NCI-H2081 treated with DMSO at 0.1 percent for 48 hours (cell line): ENCODE measurements at places on chromosomes 5 and 9.

GRCh38 chr5:152704286-152704685 lies 299.2 kb upstream of the NMUR2 start:
- DNase-seq: no peak

GRCh38 chr5:35488791-35489190 lies 128.9 kb upstream of the SPEF2 start:
- no peak for DNase-seq

DNA sequence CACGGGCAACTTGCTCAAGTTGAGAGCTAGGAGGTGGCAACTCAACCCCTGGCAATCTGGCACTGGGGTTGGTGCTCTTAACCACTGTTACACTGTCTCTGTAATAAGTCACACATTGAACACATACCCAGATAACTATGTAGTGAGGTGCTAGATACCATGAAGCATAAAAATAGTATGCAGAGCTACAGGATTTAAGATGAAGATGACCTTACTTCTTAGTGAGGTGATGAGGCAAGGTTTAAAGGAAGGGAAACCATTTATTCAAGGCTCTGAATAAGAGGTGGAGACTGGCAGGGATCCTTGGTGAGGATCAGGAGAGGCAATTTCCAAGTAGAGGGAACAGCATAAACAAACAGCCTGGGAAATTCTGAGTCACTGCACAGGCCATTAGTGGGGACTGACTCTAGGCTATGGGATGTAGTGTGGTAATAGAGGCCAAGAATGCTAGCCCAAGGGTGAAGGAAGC lies 67.6 kb upstream of the NR3C1 start:
- DNase-seq: no peak

DNA sequence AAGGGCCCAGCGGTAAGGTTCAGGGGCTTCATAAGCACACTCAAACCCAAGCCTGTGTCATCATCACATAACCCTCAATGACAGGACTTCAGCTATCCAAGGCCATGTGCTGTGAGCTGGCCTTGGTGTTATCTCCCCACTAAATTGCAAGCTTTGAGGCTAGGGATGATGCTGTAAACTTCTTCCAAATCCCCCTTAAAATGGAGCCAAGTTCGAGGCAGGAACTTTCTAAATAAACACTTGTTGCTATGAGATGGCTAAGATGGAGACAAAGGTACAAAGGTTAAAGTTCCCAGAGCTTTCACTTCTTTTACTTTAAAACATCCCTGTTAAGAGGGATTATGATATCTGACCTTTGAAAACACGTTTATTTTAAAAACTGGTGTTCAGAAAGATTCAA lies 123.6 kb downstream of the MYO10 start:
- no peak for DNase-seq

- no peak for DNase-seq
Measured at GRCh38 chr5:143569722-143570567, 166.5 kb upstream of the NR3C1 start.

- no peak for DNase-seq
Measured at GRCh38 chr9:130159915-130160670, 12.1 kb upstream of the NCS1 start.

- no peak for DNase-seq
Measured at GRCh38 chr5:56161927-56162326, 71.2 kb downstream of the ANKRD55 start.

- no peak for DNase-seq
Measured at GRCh38 chr5:42422656-42423280, 471 bp upstream of the GHR start.

DNA sequence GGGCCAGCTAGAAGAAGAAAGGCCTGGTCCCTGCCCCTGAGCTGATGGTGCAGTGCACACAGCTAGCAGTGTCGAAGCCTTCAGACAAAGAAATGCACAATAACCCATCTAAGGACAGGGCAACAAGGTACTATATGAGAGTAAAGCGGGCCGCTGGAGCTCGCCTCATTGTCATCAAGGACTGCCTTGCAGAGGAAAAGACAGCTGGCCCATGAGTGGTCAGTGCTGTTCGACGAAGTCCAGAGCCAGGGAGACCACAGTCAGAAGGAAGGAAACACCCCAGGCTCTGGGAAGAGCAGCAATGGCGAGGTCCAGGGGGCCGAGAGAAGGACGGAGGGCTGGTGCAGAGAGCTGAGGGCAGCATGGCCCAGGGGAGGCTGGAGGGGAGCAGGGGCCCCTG lies 17.3 kb downstream of the ATPSCKMT start:
- DNase-seq: no peak

DNA sequence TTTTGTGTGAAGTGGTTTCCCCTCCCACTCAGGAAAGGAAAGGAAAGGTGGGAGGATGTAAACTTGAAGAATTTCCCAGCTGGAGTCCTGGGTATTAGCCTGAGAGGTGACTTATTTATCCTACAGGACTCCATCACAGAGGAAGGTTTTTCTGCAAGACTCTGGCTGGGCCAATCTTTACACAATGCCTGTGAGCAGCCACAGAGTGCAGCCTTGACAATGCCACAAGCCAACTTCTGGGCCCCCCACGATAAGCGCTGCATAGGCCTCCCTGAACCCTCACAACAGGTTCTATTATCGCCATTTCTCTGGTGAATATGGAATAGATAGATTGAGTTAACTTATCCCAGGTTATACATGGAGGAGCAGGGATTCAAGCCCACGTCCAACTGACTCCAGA lies 12.4 kb downstream of the TTC39B start:
- no peak for DNase-seq

- DNase-seq: no peak
Measured at GRCh38 chr5:81802020-81802419, 51.1 kb upstream of the SSBP2 start.

DNA sequence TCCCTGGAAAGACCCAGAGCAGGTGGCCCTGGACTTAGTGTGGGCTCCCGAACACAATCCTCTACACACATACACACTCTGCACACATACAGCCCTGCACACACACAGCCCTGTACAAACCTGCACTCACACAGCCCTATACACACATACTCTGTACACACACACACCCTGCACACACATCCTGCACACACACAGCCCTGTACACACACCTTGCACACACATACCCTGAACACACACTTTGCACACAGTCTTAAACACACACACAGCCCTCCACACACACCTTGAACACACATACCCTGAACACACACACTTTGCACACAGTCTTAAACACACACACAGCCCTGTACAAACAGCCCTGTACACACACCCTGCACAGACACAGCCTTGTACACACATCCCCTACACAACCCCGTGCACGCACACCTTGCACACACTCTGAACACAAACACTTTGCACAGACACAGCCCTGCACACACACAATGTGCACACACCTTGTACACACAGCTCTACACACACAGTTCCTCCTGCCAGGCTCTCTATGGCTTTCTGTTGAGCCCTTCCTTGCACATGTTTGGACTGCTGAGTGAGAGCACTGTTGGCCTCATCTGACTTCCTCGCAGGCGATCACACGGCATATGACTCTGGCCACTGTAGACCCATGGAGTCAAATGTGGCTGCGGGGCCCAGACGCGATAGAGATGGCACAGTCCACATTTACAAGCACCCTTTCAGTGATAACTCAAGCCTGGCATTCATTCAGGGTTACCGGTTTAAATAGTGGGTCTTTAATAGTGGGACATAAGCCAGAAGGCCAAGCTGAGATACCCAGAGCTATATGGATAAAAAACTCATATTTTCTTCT lies 245.7 kb upstream of the IRX1 start:
- no peak for DNase-seq

GRCh38 chr5:165565911-165566310 lies 2060.5 kb downstream of the MAT2B start:
- DNase-seq: no peak

DNA sequence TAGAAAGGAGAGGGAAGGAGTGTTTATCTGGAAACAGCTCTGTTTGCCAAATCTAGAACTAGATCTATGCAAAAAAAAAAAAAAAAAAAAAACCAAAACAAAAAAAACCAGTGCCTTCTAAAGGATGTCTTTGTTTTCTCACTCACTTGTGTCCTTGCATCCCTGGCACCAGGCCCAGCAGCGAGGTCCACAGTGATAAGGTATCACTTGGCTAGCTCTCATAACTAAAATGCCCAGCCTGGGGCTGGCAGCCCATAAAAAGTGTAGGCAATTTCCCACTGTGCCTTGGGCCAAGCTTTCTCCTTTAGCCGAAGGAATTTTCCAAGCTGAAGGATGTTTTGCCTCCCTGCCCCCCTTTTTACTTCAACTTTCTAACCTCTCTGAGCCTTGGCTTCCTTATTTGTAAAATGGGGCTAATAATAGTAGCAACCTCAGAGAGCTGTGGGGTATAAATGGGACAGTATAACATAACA lies 20.8 kb downstream of the RGS3 start:
- DNase-seq: no peak

DNA sequence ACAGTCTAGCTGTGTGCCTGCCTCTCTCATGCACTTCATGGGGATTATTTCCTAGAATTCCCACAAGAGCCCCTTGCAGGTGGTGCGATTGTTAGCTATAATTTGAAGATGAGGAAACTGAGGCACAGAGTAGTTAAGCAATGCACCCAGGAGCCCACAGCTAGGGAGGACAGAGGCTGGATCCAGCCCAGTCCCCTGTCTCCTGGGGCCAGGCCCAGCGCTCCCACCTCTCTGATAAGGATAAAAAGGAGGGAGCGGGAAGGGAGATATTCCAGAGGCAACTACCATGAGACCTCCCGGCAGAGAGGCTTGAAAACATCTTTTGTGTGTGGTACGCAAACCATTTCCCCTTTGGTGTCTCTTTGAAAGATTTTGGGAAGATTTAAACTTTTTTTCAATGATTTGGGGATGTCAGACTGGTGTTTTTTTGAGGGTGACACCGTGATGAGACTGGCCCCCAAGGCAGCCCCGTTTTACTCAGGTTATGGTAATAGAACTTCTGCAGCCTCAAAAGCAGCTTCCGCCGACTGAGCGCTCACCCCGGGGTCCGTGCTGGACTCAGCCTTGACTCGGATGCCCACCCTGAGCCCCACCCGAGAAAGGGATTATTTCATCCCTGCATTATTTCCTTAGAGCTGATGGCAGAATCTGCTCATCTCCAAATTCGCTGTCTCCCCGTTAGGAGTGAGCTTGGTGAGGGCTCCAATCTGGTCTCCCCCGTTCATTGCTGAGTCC lies 144.7 kb upstream of the IER5L start:
- no peak for DNase-seq

GRCh38 chr5:124574521-124575436 lies 171.7 kb downstream of the ZNF608 start:
- DNase-seq: no peak

DNA sequence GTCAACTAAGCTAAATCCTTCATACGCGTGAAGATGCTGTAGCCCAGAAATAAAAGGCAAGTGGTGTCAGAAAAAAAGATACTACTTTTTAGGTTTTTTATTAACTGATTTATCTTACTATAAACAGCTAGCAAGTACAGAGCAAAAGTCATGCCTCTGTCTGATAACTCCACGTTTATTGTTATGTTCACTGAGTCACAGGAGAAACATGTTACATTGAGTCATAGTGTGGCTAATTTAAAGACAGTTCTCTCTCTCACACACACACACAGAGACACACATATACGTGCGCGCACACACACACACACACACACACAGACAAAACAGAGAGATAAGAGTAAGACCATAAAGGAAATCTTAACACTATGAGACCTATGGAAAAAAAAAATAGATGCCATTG lies 770.0 kb upstream of the CDH10 start:
- DNase-seq: no peak

GRCh38 chr5:156515121-156515520 lies 188.2 kb downstream of the SGCD start:
- no peak for DNase-seq

DNA sequence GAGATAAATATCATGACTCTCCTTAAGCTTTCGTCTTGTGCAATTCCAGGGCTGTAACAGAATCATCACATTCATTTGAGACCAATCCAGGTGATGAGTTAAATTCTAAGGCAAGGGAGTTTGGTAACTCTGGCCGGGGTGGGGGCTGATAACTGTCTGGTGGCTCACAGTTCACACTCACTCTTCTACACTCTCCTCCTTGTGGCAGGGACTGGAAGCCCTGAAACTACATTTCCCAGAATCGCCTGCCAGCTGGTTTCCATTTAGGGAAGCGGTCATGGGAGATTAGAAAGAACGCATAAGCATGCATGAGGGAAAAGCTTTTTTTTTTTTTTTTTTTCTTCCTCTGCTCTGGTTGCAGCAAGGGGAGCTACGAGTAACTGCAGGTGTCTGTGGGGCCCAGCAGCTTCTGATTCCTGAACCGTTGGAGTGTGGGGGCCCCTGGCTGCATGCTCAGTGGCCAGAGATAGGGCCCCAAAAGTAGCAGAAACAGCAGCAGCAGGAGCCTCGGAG lies 154.8 kb upstream of the TBC1D2 start:
- DNase-seq: no peak

DNA sequence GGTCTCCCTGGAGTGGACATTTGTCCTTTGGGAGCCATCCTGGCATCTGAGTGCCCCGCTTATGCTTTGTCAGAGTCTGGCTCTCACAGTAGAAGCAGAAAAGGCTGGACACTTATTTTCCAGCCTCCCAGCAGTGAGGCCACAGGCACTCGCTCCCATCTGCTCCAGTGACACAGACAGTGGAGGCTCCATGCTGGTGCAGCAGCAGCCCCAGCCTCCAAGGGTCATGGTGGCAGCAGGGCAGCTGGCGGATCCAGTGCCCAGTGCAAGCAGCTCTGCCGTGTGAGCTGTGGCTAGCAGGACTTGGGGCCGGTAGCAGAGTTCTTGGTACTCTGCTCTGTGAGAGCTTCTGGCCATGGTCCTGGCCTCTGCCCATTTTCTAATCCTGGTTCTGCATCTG lies 157.3 kb upstream of the ALDH1B1 start:
- no peak for DNase-seq

- no peak for DNase-seq
Measured at GRCh38 chr9:125972012-125972729, 225.0 kb downstream of the PBX3 start.

DNA sequence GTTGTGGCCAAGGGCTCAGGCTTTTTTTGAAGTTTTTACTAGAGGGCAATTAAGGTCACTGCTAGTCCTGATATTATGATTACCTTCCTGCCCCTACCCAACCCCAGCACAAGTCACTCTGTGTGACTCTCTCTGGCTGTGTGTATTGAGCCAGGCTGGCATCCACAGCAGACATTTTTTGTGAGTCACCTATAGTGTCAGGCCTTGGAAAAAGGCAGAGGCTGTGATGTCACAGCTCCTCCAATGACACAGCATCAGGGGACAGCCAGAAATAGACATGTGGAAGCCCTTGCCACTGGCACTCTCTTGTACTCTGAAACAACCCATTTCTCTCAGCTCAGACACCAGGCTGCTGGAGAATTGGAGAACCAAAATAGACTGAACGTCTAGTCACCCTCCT lies 145.4 kb downstream of the NMUR2 start:
- no peak for DNase-seq

DNA sequence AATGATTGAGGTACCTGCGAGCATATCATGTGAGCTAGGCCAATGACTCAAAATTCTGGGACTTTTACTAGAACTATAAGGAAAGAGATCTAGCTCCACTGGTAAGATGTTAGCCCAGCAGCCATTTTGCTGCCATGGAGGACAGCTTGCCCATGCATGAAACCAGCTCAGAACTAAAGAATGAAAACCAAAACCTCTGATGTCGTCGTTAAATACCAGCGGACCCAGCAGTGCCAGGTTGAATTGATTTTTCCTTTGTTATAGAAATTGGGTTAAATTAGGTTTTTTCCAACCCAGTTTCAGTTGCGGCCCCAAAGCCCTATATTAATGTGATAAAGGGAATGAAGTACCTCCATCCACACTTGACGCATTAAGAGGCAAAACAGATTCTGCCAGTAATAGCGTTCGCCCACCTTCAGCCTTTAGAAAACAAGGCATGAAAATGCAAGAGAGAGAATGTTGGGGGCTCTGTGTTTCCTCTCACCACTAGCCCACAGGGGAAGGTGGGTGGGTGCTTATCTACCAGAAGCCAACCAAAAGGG lies 5.5 kb upstream of the ITK start:
- DNase-seq: no peak
